Airway epithelial cell (primary cell): ENCODE measurements at places on chromosomes 3 and 15. TPM values are rescaled to one million over a fixed set of nuclear protein-coding genes. Genes with fewer than 3 reads are reported as not detected.

Gene VILL
- 41.4 and 53.0 TPM in 2 replicates for total RNA-seq

Gene AHSG
- 0.28 TPM in 1 of 2 replicates, not detected in the other for total RNA-seq

Gene CDHR4
- not detected in 2 replicates for total RNA-seq

Gene PCNP
- 55.0 and 61.0 TPM in 2 replicates for total RNA-seq

Gene INSYN1
- 2.3 and 6.9 TPM in 2 replicates for total RNA-seq

Gene TRH
- total RNA-seq = not detected in 2 replicates

Gene CCDC39
- total RNA-seq = not detected in 2 replicates

Gene LTF
- 0.07 TPM in 1 of 2 replicates, not detected in the other for total RNA-seq

Gene ITIH1
- not detected in 2 replicates for total RNA-seq

Gene TEX55
- total RNA-seq = not detected in 2 replicates

Gene IQCF5
- not detected in 2 replicates for total RNA-seq

Gene ESYT3
- 0.14 and 0.28 TPM in 2 replicates for total RNA-seq

Gene IL20RB
- total RNA-seq = 46.2 and 56.7 TPM in 2 replicates

Gene PLA2G4E
- total RNA-seq = 3.7 and 5.1 TPM in 2 replicates

Gene SUCNR1
- not detected in 2 replicates for total RNA-seq

Gene PAK6
- total RNA-seq = 36.9 and 39.2 TPM in 2 replicates
